PC-9 (cell line): ENCODE measurements at places on chromosomes 2 and 18. TPM values are rescaled to one million over a fixed set of nuclear protein-coding genes. Genes with fewer than 3 reads are reported as not detected.

DNA sequence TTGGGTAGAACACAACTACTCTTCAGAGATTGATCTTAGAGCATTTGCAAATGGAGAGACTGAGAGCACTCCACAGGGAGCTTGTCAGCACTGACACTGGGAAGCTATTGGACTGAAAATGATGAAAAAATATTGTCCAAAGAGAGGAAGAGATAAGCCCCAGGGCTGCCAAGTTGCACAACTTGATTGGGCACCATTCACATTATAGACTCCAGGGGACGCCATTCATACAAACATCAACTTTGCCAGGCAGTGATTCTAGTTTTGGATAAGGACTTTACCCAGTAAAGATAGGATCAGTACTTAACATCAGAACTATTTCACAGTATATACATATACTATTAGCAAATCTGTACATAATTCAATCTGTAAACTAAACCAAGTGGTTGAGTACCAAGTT, 79.6 kb upstream of the MYCN start:
- no peak for DNase-seq

Gene NEB
- 0.15 TPM in 1 of 2 replicates, not detected in the other for total RNA-seq

DNA sequence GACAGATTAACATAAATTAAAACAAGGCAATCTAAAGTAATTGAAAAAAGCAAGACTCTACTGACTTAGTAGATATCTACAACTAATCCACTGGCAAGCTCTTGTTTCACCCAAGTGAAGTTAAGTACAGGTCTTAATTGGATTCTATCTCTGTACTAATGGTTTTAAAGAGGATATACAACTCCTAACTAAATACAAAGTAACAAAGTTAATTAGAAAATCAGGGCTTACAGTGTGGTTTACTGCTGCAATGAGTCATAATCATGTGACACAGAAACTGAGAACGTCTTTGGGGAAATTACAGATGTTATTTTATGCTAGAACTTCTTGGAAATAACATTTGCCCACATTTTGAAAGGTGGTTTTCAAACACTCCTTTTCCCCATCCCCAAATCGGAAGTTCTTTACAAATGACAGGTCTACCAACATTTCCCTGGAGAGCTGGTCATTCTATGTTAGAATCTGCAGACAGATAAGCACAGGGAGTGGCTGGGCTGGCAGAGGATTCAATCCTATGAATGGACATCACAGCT, 245.3 kb downstream of the STK39 start:
- DNase-seq, result no peak

DNA sequence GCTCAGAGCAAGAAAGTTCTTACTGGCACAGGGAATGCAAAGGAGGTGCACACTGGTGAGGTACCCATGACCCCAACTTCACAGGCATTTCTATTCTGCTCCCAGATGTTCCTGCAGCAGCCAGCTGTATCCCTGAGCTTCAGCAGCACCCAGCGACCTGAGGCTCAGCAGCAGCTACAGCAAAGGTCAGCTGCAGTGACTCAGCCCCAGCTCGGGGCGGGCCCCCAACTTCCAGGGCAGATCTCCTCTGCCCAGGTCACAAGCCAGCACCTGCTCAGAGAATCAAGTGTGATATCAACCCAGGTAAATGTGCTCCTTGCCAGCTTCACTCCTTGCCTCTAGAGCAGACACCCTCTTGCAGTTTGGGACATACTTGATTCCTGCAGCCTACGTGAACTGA, 14.1 kb upstream of the RPL31 start:
- no peak for DNase-seq

DNA sequence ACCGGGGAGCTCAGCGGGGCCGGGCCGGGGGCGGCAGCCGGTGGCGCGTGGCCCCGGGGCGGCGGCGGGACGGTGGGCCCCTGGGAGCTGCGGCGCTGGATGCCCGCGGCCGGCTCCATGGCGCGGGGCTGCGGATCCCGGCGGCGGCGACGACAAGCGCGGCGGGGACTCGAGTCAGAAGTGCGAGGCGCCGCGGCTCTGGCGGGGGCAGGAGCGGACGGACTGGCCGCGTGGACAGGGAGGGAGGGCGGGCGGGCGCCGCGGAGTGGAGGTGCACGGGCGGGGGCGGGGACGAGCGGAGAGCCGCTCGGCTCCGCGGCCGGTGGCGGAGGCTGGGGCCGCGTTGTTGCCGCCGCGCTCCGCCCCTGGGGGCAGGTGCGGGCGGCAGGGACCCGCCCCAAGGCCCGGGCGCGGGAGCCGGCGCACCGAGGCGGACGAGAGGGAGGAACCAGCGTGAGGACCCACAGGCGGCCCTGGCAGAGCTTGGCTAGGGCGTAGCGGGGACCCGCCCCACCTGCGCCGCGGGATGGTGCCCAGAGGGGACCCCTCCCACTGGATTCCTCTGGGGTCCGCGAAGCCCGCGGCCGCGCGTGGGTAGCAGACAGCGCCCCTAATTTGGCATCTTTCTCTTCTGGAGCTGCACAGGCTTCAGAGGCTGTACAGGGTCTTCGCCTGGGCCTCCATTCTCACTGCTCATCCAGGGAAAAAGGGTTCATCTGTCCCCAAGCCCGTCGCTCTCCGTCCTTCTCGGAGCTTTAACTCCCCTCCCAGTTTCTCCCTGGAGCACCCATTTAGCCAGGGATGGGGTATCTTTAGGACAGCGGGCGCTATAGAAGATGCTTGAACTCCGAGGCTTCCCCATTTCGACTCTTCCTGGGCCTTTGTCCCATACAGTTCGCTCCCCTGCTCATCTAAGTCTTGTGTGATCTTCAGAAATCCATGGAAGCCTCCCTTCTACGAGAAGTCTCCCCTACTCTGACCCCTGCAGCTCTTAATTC, at the start of gene TMEM163:
TSS of gene TMEM163 (minus strand) at position 184 of the 998 bp plus-strand sequence.
- DNase-seq, result no peak

Gene GDF7
- total RNA-seq, result 0.04 TPM in 1 of 2 replicates, not detected in the other

DNA sequence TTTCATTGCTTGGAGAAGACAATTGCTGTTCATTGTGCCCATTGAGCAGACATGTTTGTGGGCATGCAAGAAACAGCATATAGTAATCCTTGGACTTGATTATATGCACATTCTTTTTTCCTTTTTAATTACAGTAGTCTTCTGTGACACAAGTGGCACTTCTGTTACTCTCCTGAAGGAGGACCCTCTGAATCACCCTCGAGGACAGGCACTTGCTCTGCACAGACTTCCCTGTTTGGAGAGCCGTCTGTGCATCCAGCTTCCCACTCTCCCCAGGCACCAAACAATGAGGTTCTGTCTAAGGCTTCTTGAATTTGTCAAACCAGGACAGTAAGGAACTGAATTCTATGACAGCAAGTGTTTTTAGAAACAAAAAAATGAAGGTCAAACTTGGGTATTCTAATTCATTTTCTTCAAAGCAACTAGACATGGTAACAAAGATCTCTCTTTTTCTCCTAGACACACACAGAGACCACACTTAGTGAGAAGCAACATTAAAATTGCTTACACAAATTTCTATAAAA, 844.6 kb upstream of the ID2 start:
- no peak for DNase-seq

GRCh38 chr2:234761910-234762309, 189.9 kb upstream of the SH3BP4 start:
- DNase-seq, result no peak

Gene C2orf78
- total RNA-seq, result not detected in 2 replicates

DNA sequence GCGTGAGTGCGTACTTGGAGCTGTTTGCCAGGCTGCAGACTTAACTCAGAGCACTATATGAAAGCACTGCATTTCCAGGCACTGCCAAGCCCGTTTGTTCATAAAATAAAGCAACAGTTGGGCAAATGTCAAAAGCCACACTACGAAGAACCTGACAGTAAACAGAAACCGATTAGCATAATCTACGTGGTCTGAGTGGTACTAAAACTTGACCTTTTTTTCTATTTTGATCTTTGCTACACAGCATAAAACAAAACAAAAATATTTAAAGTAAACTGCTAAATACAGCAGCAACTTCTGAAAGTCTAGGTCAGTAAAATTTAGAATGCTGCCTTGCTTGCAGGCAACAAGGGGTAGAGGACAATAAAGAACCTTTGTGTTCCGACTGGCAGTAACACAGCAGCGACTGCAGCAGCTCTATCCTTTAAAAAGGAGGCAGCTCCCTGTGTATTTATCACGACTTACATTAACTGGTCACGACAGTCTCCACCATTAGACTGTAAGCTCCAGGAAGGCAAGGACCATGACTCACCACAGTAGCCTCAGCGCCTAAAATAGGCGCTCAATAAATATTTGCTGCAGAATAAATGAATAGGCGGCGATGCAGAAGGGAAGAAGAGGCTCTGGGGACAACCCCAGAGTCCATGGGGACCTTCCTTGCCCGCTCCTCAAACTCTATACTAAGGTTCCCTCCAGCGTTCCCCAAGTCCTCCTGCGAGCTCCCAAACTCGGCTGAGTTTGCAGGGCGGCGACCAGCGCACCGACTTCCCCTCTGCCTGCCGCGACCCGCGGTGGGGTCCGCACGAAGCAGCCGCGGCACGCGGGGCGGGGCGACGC, 902 bp downstream of the SS18 start:
- no peak for DNase-seq

DNA sequence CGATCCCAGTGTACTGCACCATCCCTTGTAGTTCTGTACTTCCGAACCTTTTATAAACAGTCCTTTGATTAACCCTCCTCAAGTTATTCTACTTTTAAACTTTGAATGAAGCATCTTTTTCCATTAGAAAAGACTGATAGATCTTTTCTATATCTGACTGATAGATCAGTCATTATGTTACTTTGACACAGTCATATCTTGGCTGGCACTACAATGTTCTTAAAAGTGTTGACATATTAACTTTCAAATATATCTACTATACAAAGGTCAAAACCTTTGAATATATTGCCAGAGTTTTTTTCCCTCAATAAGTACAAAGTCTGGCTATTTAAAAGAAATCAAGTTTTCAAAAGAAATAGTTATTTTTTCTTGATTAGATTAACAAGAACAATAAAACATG, 35.4 kb upstream of the NABP1 start:
- DNase-seq, result no peak

GRCh38 chr2:104443145-104443544, 410.8 kb upstream of the POU3F3 start:
- DNase-seq, result no peak
